ENCODE measurements at places on chromosomes 2 and 18.

DNA sequence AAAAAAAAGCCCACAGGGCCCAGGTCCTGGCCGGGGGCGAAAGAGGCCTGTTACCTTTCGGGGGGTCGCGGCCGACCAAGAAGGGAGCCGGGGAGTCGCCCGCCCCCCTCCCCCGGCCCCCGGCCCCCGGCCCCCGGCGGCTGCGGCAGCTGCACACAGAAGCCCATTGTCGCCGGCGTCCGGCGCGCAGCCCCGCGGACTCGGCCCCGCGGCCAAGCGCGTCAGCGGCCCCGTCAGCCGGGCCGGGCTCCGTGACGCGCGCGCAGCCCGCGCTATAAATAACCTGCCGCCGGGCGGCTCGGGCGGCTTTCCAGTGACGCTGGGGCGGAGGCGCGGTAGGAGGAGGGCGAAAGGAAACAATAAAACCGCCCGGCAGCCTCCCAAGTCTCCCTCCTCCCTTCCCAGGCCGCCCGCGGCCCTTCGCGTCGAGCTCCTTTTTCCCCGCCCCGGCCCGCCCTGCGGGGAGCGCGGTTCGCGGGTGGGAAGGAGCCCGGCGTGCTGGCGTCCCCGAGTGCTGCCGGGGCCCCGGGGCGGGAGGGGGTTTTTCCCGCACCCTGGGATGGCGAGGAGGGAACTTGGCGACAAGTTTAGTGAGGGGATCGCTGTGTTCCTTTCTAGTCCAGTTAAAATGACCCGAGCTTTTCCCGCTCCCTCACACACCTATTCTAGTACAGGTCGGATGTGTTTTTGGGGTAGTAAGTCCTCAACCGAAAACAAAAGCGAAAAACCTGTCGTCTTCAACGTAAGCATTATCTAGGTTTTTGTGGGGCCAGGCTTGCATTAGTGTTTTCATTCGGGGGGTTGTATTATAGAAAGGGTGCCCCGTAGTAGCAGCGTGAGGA, 10.0 kb upstream of the NR4A2 start:
- peak; percentile 84 for DNase-seq

DNA sequence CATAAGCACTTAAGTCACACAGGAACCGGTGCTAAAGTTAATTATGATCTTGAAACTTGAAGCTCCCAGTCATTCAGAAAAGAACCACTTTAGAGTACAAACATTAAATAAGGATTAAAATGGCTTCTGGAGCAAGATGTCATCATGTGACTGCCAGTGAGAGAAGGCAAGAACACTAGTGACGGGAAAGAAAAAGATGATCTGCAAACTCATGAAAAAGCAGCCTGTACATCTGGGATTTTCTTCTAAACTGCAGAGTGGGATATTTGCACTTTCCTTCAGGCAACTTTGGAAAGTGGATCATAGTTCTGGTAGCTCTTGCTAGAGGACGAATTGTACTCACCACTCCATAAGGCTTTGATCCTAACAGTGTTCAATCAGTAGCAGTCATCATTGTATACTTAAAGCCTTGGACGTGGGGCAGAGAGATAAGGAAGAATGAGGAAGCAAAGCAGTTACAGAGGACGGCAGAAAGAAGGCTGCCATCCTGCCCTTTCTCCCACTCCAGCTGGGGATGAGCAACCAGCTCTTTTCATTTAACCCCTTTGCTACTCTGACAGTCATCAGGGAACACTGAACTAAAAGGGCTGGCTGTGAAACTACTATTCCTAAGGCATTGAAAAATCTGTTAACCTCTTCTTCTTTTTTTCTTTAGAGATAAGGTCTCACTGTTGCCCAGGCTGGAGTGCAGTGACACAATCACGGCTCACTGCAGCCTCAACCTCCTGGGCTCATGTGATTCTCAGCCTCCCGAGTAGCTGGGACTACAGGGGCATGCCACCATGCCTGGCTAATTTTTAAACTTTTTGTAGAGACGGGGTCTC, 18.1 kb downstream of the ABHD3 start:
- DNase-seq: no peak

- no peak for DNase-seq
Observed at GRCh38 chr2:215178121-215178520, 39.7 kb upstream of the ABCA12 start.

GRCh38 chr18:12014521-12015415, 33.5 kb downstream of the IMPA2 start:
- DNase-seq: no peak

DNA sequence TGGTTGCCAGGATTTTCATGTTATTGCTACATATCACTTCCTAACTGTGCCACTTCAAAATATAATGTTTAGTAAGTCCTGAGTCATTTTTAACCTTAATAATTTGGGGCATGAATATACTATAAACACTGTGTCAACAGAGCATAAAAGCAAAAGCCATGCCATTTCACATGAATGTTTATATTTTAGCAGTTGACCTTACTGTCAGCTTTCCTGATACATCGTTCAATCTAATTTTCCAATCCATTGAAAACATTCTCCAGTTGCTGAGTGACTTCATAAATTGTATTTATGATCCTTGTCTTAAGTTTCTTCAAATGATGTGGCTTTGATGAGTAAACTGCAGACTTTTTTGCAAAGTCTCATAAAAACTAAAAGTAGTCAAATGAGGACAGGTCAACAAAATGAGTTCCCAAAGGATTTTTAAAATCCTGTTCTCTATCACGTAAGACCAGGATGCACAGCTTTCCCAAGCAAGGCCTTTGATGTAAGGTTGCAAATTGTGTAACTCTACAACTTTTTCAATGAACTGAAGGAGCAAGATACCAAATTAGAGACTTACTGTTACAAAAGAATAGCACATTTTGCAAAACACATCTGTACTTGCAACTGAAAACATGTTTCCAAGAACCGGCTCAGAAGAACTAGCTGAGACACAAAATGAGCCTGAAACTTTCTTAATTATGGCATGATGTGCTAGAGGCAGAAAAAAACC, 117.7 kb downstream of the SATB2 start:
- DNase-seq: no peak

All from MV-4-11 (cell line).